Activated naive CD8-positive, alpha-beta T cell treated with anti-CD3 and anti-CD28 coated beads, Interleukin-2, amount 50 U/mL, for 16 hours (primary cell): ENCODE measurements at places on chromosomes 5 and 9.
A peak's percentile ranks its signal among the peaks of the same experiment; 100 is the strongest.

- DNase-seq: no peak
Observed at GRCh38 chr5:168227973-168228615, 63.4 kb upstream of the WWC1 start.

DNA sequence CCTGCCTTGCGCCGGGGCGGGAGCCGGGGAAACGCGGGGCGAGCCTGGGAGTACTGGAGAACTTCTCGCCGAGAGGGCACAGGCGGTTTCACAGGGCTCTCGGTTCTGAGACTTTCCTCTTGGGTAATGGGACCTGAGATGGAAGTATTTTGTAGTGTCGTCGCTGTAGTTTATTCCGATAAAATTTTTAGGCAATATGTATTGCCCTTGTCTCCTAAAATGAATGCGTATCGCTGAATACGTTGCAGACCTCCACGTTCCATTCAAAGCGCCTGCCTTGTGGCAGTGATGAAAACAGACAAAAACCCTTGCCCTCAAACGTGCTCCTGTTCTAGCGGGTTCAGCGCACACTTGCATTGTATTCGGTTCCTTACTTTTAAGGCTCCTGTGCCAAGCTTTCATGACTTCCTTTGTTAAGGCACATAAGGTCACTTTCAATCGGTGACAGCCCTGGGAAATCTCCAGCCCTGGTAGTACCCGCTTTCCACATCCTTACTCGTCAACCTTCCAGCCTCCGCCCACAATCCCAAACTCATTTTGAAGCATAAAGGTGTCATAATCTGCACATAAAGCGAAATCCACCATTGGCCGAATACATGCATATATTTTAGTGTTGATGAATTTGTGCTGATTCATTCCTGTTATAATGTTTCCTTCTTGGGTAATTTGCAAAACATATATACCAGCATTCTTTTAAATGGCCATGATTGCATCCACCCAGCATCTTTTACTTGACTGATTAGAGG lies 694 bp downstream of the RMI1 start:
- DNase-seq: no peak

DNA sequence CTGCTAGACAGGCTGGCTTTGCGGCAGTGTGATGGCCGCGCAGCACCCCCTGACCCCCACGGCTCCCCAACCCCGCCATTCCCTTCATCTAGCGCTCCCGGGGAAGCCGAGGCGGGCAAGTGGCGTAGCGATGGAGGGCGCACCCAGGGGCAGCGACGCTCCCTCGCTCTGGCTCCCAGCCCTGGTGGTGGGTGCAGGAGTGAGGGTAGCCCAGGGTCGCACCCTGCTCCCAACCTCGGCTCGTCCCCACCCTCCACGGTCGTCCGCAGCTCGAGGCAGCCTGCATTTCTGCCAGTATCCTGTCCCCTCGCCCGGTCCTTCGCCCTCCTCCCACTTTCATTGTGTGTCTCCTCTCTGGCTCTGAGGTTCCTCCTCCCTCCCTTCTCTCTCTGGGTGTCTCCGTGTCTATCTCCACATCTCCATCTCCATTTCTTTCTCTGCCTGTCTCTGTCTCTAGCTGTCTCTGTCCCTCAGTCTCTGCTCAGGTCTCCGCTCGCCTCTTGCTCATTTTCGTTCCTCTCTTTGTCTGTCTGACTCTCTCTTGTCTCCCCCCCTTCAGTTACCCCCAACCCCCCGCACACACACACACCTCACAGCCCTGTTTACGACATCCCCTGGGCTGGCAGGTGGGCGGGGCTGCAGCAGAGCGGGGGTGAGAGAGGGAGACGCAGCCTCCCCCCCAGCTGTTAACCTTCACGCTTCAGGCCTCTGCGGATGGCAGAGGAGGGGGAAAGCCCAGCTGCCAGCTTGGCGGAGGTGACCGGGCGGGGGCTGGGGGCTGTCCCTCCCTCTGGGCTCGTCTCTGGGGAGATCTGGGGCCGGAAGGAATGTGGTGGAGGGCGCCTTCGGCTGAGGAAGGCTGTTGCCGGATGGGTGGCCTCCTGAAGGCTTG lies 48.7 kb upstream of the PSD2 start:
- DNase-seq: peak; percentile 41

DNA sequence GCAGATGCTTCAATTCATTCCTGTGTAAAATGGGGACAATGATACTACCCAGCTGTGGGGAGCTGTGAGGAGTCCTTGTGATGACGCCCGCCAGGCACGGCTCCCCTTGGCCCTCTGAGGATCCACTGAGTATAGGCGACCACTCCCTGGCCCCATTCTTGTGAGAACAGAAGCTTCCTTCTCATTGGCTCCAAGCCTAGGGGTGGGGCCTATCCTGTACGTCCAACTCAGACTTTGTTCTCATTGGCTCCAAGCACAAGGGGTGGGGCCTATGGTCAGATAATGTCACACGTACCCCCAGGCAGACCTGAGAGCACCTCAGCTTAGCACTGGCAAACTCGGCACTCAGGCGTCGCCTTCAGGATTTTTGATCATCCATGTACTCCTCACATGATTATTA lies 232.9 kb upstream of the MVB12B start:
- DNase-seq: no peak

GRCh38 chr9:6852243-6852963 lies 94.6 kb downstream of the KDM4C start:
- DNase-seq: no peak

DNA sequence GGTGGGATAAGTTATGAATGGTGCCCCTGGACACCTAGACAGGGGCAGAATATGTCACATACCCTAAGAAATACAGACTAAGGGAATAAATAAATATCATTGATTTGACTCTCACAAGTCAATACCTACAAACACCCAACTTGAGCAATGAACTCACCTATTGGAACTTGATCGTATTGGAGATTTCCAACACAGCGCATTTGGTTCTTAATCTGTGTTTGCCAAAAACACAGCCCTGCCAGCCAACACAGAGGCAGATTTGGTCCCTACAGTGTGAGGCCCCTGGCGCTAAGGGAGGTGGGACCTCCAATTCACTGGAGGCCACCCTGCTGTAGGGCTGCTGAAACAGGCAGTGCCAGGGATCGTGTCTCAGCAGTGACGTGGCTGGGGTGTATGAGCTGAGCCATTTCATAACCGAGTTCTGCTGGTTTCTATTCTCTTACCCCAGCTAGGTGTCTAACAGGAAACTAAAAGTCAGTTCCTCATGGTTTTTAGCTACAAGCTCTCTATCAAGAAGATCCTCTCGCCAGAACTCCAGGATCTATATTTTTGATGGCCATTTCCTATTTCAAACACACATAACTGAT lies 84.5 kb downstream of the SLC1A1 start:
- no peak for DNase-seq

DNA sequence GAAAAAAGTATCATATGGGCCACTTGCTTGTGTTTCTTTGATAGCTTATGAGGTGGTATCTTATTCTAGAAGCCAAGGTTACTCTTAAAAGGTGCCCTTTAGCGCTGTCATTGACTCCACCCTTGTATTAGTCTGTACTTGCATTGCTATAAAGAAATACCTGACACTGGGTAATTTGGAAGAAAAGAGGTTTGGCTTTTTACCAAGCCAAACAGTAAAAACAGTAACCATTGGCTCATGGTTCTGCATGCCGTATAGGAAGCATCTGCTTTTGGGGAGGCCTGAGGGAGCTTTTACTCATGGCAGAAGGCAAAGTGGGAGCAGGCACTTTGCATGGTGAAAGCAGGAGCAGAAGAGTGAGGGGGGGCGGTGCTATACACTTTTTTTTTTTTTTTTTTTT lies 87.4 kb downstream of the TEK start:
- no peak for DNase-seq

DNA sequence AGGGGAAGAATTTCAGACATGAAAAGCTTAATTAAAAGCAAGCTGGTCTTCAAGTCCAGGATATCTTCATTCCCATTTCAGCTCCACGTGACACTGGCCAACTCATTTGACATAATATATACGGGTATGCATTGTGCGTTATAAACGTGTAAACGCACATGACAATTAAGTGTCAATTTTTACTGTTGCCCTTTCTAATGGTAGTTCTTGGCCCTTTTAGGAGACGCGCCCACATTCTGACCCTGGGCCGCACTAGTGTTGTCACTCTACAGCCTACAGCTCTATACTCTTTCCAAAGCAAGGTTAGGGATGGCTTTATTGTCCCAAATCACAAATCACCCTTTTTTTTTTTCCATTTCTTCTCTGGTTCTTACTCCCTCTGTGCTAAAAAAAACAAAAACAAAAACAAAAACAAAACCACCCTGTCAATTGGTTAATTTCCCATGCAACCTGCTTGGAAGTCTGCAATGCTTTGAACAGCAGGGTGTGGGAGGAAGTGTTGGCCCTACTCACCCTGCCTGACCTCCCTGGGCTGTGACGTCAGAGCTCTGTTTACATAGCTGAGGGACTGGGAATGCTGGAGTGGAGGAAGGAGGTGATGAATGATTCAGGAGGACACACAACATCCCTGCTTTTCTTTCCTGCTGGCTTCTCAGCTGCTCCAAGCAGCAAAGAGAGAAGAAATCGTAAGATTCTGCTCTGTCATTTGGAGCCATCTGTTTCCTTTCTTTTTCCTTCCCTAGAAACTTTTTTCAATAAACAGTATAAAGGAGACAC lies 19.3 kb downstream of the RFK start:
- DNase-seq: no peak

GRCh38 chr5:88838500-88838899 lies 44.5 kb downstream of the MEF2C start:
- no peak for DNase-seq

- DNase-seq: no peak
Observed at GRCh38 chr5:139648205-139649081, at the start of gene CXXC5. TSS of gene CXXC5 (plus strand) at chr5:139648349. CDS start at chr5:139680524, 32,175 bp downstream.

- DNase-seq: no peak
Observed at GRCh38 chr5:10351199-10351905, 2.1 kb upstream of the MARCHF6 start.

DNA sequence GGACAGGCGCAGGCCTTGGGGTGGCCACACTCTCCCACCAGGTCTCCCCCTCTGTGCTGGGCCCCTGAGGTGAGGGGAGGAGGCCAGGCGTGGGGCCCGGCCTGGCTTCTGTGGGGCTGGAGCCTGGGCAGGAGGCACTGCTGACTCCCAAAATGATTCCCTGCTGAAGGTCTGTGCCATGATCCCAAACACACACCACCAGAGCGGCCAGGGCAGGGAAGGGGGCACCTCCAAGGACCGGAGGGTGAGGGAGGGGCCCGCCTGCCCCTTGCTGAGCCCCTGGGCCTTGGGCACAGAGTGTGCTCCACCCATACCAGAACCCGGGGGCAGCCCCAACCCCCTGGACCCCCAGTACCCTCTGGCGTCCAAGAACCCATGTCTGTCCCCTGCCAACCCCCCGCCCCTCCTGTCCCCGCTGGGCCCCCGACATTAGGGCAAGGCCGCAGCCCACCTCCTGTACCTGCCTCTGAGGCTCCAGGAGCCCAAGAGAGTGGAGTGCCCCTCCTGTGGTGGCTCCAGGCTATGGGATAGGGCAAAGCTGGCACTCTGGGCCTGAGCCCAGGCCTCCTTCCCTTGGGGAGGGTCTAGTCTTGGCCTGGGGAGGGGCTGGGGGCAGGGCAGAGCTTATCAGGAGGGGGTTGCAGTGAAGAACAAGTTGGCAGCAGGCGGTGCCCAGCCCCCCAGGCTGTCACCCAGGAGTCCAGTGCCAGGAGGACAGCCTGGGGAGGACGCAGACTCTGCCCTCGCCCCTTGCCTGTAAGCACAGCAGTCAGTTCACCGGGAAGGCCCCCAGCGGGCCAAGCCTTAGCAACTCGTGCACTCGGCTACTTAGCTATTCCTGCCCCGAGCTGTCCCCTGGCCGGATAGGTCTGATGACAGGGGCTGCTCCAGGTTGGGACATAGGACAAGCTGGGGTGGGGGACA lies 2.6 kb upstream of the EGFL7 start:
- DNase-seq: no peak

DNA sequence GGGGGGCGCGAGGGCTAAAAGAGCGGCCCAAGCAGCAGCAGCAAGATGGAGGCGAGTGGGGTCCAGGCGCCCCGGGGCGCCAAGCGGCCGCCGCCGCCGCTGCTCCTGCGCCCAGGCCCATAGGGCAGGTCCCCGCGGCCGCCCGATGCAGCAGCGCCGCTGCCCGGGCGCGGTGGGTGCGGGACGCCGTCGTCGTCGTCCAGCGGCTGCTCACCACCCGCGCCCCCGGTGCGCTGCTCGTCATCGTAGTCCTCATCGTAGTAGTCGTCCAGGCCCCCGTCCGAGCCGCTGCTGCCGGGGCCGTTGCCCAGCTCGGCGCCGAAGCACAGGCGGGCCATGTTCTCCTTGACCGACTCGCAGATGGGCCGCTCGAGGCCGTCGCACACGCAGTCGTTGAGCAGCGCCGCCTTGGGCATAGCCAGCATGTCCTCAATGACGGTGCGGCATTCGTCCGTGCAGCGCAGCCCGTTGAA lies 1.5 kb downstream of the GAS1 start:
- no peak for DNase-seq

- DNase-seq: no peak
Observed at GRCh38 chr9:16996901-16997491, 126.5 kb upstream of the BNC2 start.

DNA sequence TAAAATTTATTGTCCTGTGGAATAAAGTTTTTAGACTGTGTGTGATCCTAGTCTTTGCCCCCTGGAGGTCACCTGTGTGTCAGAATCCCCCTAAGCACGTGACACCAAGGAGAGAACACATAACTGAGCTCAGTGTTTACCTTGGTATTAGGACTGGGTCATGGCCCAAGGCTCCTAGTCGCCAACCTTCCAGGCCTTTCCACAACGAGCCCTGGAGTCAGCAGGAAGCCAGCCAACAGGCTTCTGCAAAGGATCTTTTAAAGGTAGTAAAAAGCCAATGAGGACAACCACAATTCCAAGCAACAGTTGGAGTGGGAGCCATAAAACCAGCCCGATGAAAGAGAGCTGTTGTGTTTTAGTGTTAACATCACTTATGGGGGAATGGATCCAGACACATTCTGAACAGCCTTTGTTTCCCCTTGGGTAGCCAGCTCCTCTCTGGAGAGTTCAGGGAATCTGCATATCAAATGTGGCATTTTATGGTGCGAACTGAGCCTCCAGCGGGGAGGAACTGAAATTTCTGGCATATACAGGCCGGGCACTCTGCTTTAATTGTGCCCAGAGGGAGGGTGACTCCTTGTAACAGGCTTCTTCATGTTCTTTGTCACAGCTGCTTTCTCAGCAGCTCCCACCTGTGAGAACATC lies 239.9 kb downstream of the FSTL4 start:
- no peak for DNase-seq

DNA sequence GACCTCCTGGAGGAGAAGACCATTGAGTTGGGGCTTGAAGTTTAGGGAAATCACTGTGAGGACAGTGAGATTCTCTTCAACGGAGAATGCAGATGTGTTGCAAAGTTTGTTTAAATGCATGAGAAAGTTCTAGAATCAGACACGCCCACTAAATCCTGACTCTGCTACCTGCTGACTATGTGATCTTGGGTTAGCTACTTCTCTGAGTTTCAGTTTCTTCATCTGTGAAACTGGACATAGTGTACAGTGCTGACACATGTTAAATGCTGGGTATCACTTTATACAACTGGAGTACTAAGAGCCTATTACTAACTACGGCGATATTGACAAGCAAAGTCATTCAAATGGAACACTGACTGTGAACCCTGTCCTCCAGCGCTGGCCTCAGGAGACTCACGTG lies 255.5 kb downstream of the HSPA4 start:
- no peak for DNase-seq

GRCh38 chr9:92709240-92709639 lies 39.3 kb upstream of the IPPK start:
- no peak for DNase-seq

GRCh38 chr5:3511934-3512333 lies 83.7 kb upstream of the IRX1 start:
- no peak for DNase-seq
